ENCODE measurements at places on chromosomes 2 and 18.

- no peak for DNase-seq
Observed at GRCh38 chr2:73987109-73987947, 2.6 kb downstream of the TET3 start.

DNA sequence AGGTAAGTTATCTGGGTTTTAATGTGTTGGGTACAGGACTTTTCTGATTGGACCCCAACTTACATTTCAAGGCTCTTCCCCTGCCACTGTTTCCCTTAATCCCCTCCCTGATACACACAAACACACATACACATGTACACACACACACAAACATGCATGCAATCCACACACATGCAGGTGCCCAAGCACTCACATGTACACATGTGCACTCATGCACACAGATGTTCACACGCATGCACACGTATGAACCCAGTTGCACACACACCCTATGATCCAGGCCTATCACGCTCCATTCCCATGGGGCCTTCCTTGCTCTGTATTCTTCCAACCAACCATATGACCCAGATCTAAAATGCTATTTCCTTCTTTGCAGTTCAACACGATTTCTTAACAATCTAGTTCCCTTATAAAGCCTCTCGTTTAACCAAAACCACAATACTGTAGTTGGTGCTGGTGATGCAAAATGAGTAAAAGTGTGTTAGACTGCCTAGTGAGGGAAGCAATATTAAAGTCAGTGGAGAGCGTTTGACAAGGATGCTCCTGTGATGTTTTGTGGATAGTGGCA is 11.1 kb downstream of the SERPINB8 start:
- no peak for DNase-seq

DNA sequence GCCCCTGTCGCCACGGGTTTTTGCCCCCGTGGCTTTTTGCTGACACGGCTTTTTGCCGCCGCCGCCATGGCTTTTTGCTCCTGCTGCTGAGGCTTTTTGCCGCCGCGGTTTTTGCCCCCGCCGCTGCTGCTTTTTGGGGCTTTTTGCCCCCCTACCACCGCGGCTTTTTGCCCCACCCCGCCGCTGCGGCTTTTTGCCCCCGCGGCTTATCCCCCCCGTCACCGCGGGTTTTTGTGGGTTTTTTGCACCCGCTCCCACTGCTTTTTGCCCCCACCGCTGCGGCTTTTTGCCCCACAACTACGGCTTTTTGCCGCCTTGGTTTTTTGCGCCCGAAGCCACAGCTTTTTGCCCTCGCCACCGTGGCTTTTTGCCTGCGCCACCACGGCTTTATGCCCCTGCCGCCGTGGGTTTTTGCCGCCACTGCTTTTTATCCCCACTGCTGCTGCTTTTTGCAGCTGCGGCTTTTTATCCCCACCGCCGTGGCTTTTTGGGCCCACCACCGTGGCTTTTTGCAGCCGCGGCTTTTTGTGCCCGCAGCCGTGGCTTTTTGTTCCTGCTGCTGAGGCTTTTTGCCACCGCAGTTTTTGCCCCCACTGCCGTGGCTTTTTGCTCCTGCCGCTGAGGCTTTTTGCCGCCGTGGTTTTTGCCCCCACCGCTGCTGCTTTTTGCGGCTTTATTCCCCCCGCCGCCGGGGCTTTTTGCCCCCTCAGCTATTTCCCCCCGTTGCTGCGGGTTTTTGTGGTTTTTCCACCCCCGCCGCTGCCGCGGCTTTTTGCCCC is 2798.0 kb upstream of the TEKT4 start:
- DNase-seq = no peak

- no peak for DNase-seq
Observed at GRCh38 chr2:201258666-201259615, 1.4 kb upstream of the CASP8 start.

- DNase-seq = no peak
Observed at GRCh38 chr18:8496186-8496585, 113.1 kb upstream of the RAB12 start.

DNA sequence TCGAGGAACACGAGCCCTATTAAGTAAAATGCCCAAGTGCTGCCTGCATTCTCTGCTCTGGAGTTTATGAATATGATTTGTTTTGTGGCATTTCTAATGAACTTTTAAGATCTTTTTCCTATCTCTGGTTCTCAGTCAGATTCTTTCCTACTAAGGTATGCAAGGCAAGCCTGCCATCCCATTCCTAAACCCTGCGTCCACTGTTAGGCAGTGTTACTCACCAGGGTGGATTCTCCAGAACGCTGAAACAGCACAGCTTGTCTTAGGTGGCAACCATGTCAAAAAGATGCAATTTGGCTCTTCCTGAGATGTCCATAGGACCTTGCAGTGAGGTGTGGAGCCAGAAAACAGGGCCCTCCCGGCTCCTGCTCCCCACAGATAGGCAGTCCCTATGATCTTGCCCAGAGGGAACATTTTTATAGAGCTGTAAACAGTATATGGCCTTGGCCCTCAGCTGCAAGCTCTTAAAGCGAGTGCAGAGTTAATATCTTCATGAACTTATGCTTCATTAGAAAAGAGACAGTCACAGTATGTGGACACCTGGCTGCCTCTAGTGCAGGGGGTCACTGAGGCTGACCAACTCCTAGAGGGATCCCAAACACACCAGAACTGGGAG is 84.4 kb downstream of the TPGS2 start:
- DNase-seq = no peak

GRCh38 chr18:8657050-8657820 is 48.0 kb downstream of the RAB12 start:
- no peak for DNase-seq

- no peak for DNase-seq
Observed at GRCh38 chr2:108124736-108125495, 114.9 kb upstream of the SULT1C3 start.

GRCh38 chr2:219457784-219458369 is 23.2 kb downstream of the SPEG start:
- no peak for DNase-seq

- no peak for DNase-seq
Observed at GRCh38 chr2:82224301-82224940, 1919.9 kb upstream of the LRRTM1 start.

DNA sequence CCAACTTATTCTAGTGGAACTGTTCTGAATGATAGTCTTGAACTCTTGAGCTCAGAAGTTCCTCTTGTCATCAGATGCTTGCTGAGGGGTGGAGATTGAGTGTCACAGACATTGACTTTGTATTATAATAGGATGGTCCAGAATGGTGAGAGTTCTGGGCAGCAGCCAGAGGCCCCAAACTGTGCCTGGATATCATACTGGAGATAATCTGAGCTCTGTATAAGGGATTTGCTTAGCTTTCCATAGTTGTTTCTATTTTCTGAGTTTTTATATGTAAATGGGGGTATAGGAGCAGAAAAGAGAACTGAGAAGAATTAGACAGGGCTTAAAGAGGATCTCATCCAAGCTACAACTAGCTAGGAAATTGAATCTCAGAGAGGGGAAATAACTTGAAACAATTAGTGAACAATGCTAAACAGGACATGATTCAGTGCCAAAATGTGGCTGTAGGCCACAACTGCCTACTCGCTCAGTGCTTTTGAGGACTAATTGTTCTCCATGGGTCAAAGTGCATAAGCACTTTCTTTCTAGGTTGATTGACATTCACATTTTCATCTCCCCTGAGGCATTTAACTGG is 10.1 kb upstream of the LCLAT1 start:
- DNase-seq = no peak

GRCh38 chr2:43105586-43106558 is 120.5 kb downstream of the ZFP36L2 start:
- peak; percentile 45 for DNase-seq

DNA sequence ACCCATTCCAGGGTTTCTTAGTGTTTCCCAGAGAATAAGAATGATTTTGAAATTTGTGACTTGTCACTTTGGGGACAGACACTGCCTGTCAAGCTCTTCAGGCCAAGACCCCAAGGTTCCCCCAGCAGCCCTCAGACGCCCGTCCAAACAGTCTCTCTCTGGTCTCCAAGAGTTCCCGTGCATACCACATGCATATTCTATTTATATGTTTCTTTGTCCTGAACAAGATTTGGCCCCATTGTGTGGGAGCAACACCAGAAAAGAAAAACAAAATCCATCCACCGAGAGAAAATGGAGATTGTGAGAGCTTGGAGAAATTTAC is 52.2 kb upstream of the CTAGE1 start:
- DNase-seq = no peak

DNA sequence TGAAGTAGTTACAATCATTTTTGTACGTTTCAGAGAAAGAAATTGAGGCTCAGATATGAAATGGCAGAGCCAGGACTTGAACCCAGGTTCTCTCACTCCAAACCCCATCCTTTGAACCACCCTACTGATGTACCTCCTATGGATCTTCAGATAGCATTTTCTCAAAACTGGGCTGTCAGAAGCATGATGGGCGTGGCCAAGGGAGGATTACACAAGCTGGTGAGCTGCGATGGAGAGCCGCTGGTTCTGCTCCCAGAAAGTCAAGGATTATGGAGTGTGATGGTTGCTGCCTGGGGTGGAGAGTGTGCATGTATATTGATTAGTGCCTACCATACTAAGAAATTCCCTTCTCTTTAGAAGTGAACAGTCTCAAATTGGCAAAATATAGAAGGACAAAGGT is 47.0 kb upstream of the PPP1CB start:
- no peak for DNase-seq

- no peak for DNase-seq
Observed at GRCh38 chr18:60506682-60507081, 134.1 kb upstream of the MC4R start.

All from HuH-7.5 (cell line).